ENCODE measurements at places on chromosomes 7 and 10.
A peak's percentile ranks its signal among the peaks of the same experiment; 100 is the strongest.

GRCh38 chr7:148915211-148915610, 31.1 kb upstream of the EZH2 start:
- DNase-seq = no peak

DNA sequence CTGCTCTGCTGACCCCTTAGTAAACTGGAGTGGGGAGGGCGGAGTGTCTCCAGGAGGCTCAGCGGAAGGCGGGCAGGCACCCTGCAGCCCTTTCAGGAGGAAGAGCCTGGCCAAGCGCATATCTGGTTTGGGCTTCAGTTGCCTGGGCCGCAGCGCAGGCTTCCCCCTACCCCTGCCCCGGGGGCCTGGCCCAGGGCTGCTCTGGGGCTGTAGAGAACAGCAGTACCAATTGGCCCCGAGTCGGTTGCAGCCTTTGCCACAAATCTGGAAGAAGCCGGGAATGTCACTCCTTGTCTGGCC, 28.1 kb upstream of the JAKMIP3 start:
- DNase-seq = no peak

DNA sequence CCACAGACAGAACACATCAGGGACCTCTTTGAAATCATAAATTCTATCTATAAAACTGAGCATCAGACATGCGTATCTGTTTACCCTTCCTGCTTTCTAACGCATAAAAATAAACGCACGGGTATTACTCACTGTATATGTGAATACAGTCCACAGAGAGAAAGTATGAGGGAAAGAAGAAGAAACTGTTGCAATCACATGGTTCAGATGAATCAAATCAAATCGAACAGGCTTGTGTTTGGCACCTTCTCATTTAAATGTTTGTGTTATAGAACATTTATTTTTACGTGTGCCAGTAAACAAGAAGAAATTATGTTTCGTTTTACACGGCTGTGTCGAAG, 322.0 kb downstream of the FRMD4A start:
- no peak for DNase-seq

DNA sequence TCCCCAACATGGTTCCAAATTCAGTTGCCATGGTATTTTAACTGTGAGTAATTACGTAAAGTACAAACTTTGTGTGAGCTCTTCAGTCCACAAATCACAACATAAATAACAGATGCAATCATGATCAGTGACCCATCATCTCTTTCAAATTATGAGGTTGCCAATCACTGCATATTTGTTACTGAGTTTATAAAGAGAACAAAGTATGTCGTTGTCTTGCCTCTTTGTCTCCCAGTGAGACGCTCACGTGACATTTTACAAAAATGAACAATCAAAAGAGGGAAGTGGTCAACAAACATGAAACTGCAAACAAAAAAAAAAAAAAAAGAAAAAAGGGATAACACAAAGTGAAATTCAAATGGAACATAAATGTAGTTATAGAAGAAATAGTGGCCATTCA, 122.7 kb upstream of the PDSS1 start:
- DNase-seq = no peak

GRCh38 chr10:119358152-119358512, 150.8 kb downstream of the GRK5 start:
- DNase-seq = no peak

- no peak for DNase-seq
These were observed 58.3 kb downstream of the IKZF1 start for GRCh38 chr7:50362712-50363282.

DNA sequence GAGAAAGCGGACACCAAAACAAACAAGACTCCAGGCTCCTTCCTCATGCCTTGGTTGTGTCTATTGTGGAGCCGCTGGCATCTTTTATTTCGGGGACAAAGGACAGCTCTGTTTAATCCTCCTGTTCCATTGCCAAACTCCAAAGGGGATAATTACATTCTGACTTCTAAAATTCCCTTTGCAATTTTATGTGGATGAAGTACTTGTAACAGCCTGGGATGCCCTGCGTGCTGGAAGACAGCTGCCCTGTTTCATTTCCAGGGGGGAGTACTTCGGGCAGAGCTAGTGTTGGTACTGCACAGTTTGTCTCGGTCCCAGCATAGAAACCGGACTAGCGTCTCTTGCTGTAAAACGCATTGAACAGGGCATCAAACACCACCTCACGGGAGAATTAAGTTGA, 90.9 kb downstream of the BAMBI start:
- no peak for DNase-seq

GRCh38 chr7:101630591-101630990, 1.5 kb upstream of the MYL10 start:
- DNase-seq = no peak

DNA sequence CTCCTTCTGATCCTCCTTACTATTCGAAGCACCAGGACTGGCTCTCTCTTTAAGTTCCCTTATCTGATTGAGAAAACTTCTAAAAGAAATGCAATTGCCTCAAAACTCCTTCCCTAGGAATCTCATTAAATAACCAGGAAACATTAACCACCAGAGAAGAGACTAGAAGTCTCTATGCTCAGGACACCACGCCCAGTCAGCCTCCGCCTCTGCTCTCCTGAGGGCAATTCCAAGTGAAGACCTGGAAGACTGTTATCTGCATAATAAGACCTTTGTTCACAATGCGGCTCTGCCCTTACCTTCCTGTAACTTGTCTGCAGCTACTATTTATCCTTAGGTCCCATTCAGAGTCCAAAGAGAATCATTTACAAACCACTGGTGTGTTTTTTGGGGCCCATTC, 78.8 kb downstream of the ELMO1 start:
- no peak for DNase-seq

GRCh38 chr10:112448888-112449287, 1.9 kb downstream of the VTI1A start:
- DNase-seq = no peak

GRCh38 chr7:676972-677385, 49.5 kb upstream of the DNAAF5 start:
- no peak for DNase-seq

- no peak for DNase-seq
These were observed 201.6 kb upstream of the KLF6 start for GRCh38 chr10:3986493-3987142.

DNA sequence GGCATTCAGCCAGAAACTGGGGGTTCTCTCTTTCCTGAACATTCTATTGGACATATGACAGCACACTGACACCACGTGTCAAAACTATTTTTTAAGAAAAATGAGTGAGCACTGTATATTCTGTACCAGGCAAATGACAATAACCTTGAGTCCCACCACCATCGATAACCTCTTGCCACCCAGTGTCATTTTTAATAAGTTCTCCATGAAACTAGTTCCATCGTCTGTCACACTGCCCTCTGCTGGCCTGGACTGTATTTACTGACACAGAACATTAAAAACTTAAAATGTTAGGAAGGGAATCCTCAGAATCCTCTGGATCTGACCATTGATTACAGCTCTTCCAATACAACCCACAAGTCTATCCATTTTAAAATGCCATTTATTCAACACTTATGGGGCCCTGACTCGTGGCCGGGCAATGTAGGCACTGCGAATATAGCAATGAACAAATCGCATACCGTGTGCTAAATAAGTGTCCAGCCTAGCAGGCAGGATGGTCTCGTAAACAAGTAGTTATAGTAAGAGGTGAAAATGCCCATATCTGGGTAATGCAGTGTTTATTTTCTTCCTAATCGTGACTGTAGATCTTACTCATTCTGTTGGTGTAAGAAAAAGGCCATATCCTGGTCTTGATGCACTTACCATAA, 35.9 kb upstream of the CACNB2 start:
- peak; percentile 26 for DNase-seq

- no peak for DNase-seq
These were observed 135.8 kb downstream of the PLCE1 start for GRCh38 chr10:94129393-94130130.

GRCh38 chr10:46227936-46228562, 58.7 kb upstream of the ANTXRL start:
- no peak for DNase-seq

GRCh38 chr7:29131678-29132077, 14.7 kb downstream of the CPVL start:
- DNase-seq = no peak

GRCh38 chr7:140034421-140034820, 28.3 kb downstream of the PARP12 start:
- DNase-seq = no peak

DNA sequence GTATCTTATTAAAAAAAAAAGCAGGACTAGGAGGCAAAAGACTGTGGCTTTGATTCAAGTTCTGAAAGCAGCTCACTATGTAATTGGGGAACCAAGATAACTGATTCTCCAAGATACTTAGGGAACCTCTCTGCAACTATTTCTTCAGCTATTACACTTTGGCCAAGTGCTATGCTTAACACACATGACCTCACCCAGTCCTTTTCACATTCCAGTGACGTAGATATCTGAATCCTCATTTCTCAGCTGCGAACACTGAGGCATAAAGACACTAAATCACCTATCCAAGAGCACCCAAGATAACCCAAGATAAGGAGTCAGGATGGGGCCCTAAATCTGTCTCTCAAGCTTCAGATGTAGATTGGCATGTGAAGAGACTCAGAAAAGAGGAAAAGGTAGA, 133.6 kb downstream of the GLI3 start:
- no peak for DNase-seq

- DNase-seq = no peak
These were observed 221.7 kb downstream of the ZWINT start for GRCh38 chr10:56139405-56139804.

GRCh38 chr10:121774404-121774803, 153.4 kb downstream of the ATE1 start:
- DNase-seq = no peak

GRCh38 chr7:84583331-84583730, 388.7 kb upstream of the SEMA3A start:
- DNase-seq = no peak

- DNase-seq = no peak
These were observed 107.8 kb downstream of the SFMBT2 start for GRCh38 chr10:7302930-7303557.

GRCh38 chr10:10092581-10092980, 925.1 kb upstream of the CELF2 start:
- DNase-seq = no peak

DNA sequence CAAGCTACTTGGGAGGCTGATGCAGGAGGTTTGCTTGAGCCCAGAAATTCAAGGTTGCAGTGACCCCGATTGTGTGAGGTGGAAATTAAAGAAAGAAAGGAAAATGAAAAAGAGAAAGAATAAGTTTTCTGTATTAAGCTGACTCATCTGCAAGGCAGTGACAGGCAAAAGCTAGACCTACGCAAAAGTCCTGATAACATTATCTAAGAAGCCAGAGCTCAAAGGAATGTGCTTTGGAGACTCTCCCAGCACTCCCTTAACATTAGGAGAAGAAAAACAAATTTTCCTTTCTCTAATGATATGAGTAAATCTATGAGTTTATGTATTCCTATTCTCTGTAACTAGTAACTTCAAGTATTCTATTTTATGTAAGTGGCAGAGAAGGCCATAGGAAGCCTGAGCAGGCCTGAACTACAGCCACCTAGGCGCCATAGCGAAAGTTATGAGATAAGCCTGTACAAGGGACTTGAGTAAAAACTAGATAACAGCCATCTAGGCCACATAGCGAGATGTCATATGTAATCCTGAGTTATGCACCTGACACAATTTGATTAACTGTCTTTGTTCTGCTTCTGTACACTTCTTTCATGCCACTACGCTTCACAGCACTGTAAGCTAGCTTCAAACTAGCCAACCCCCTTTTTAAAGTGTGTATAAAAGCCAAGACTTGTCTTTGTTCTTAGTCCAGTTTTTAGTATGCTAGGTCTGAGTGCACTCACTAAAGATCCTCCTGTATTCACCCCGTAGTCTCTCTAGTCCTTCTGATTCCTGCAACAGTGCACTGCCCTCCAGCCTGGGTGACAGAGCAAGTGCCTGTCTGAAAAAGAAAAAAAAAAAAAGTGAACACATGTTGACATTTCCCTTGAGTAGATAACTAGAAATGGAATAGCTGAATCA, 9.4 kb upstream of the ZWINT start:
- no peak for DNase-seq

Data from stimulated activated CD4-positive, alpha-beta T cell treated with anti-CD3 and anti-CD28 coated beads, Interleukin-1b, Interleukin-23, amount 100 ng/mL, for 24 hours (primary cell).